ENCODE measurements at places on chromosomes 11 and 22.

DNA sequence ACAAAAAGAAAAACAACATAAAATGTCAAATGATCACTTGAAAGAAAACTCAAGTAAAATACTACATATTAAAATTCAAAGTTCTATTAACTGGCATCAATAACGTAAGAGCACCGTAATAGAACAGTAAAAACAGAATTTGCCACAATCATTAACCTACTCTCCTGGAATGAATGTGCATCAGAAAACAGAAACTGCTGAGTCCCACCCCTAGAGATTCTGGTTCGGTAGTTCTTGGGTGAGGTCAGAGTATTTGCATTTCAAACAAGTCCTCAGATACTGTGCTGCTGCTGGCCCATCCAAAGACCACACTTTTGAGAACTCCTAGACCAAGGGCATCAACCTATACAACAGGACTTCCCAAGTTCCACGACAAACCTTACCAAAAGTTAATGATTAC, 23.5 kb downstream of the PITPNB start:
- no peaks in the 10 kb centered on the region for H3K27me3 ChIP-seq
- no peak overlapping the region for H3K27ac ChIP-seq
- DNase-seq = no peak

DNA sequence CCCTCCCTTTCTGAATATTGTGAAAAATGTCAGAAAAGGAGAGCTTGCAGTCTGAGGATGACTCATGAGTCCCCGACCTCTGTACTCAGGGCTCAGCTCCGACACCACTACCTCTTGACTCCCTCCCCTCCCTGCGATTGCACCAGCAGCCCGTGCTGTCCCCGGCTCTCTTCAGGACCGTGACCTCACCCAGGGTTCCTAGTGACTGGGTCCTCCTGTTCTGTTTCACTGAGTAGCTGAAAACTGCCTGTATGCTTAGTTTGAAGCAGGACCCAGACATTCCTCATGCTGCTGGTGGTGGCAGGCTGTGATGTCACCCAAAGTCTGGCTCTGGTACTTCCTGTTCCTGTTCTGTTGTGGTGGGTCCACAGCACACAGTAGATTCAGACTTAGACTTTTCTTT, 11.7 kb downstream of the PHRF1 start:
- peak; percentile 65 for DNase-seq
- peak overlapping the region; percentile 92 for H3K27ac ChIP-seq
- H3K4me1 ChIP-seq = peaks cover 26% of the 10 kb centered on the region
- peaks cover 39% of the 10 kb centered on the region for H3K36me3 ChIP-seq
- peak overlapping the region; percentile 61 for H3K4me3 ChIP-seq

DNA sequence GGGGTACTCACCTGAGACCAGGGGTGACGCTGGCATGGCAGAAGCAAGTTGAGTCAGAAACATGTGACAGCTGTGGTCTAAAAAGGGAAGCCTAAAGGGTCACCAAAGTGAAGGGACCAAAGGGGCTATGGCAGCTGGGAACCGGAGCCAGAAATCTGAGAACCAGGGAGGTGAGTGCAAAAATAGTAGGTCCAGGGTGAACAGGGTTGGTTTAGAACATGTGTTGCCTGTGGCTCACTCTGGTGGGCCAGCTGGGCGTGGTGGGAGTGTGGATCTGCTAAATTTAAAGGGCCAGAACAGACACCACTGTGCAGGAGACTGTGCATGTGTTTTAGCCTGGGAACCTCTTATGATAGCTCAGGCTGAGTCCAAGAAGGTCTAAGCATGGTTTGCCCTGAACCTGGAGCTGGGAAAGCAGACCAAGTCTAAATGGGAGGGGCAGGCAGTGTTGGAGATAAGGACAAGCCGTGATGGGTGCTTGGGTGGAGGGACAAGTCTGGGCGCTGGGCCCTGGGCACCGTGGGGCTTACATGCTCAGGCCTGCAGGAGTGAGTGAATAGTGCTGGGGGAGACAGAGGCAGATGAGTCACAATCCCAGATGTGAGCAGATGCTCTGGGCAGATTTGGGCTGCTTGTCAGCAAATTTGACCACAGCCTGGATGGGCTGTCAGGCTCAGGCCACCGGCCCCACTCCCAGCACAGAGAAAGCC, 41.4 kb upstream of the ZBED5 start:
- H3K27me3 ChIP-seq = peaks cover 2% of the 10 kb centered on the region
- H3K27ac ChIP-seq = peak overlapping the region; percentile 79
- peak; percentile 19 for DNase-seq

- no peaks in the 10 kb centered on the region for H3K27me3 ChIP-seq
- no peaks in the 10 kb centered on the region for H3K36me3 ChIP-seq
- no peak overlapping the region for H3K27ac ChIP-seq
Measured at GRCh38 chr11:27129686-27130085, 89.1 kb downstream of the BBOX1 start.

- peaks cover 11% of the 10 kb centered on the region for H3K36me3 ChIP-seq
- no peaks in the 10 kb centered on the region for H3K27me3 ChIP-seq
- peaks cover 40% of the 10 kb centered on the region for H3K4me1 ChIP-seq
- H3K27ac ChIP-seq = peak overlapping the region; percentile 94
- H3K4me3 ChIP-seq = peak overlapping the region; percentile 82
- DNase-seq = no peak
Measured at GRCh38 chr22:41544671-41545476, 604 bp upstream of the POLR3H start.

GRCh38 chr11:86091566-86091965, 22.7 kb upstream of the PICALM start:
- H3K4me3 ChIP-seq = no peak overlapping the region
- no peaks in the 10 kb centered on the region for H3K36me3 ChIP-seq
- H3K27ac ChIP-seq = no peak overlapping the region
- DNase-seq = no peak
- H3K4me1 ChIP-seq = no peaks in the 10 kb centered on the region
- peaks cover 2% of the 10 kb centered on the region for H3K27me3 ChIP-seq

GRCh38 chr11:40716344-40717130, 742.9 kb downstream of the LRRC4C start:
- H3K4me1 ChIP-seq = no peaks in the 10 kb centered on the region
- H3K4me3 ChIP-seq = no peak overlapping the region
- H3K27ac ChIP-seq = no peak overlapping the region

DNA sequence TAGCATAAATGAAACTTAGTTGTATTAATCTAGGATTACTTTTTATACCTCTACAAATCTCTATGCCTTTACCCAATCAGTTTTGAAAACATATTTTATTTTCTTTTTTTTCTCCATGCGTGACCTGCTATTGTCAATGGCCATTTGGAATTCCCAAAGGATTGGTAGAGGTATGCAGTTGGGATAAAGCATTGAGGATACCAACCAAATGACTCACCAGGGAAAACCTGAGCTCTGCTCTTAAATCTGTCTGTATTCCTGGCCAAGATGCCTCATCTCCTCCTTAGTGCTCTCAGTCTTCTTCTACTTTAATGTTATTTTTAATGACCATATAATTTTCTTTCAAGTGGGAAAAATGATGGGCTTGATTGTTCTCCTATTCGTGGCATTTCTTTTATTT, 61.9 kb downstream of the EHF start:
- peaks cover 8% of the 10 kb centered on the region for H3K27me3 ChIP-seq
- H3K27ac ChIP-seq = no peak overlapping the region
- no peaks in the 10 kb centered on the region for H3K36me3 ChIP-seq
- H3K4me3 ChIP-seq = no peak overlapping the region

GRCh38 chr11:62988276-62988675, 3.5 kb upstream of the SLC22A6 start:
- no peaks in the 10 kb centered on the region for H3K4me1 ChIP-seq
- no peak overlapping the region for H3K27ac ChIP-seq
- H3K36me3 ChIP-seq = no peaks in the 10 kb centered on the region
- H3K27me3 ChIP-seq = peaks cover 9% of the 10 kb centered on the region
- no peak overlapping the region for H3K4me3 ChIP-seq
- DNase-seq = no peak

- no peak overlapping the region for H3K27ac ChIP-seq
- H3K27me3 ChIP-seq = no peaks in the 10 kb centered on the region
- DNase-seq = no peak
- H3K4me1 ChIP-seq = no peaks in the 10 kb centered on the region
- no peak overlapping the region for H3K4me3 ChIP-seq
Measured at GRCh38 chr11:47111318-47111804, 65.3 kb downstream of the ARFGAP2 start.

DNA sequence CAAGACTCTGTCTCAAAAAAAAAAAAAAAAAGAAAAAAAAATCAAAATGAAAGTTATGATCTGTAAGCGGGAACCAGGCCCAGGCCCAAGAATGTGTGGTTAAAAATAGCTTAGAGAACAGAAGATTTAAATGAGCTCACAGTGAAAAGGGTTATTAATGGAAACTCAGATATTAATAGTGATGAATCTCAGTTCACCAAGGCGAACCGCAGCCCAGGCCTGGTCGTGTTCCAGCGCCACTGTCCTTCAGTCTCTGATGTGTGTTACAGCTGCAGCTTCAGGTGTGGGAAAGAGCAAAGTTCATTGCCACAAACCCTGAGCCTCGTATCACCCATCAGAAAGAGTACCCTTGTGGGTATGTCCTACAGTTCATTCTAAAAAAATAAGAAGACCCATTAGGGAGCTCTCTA, 107.1 kb downstream of the GAB2 start:
- no peaks in the 10 kb centered on the region for H3K36me3 ChIP-seq
- peaks cover 13% of the 10 kb centered on the region for H3K4me1 ChIP-seq
- no peak for DNase-seq
- H3K27ac ChIP-seq = no peak overlapping the region
- no peaks in the 10 kb centered on the region for H3K27me3 ChIP-seq
- H3K4me3 ChIP-seq = no peak overlapping the region

GRCh38 chr22:29050457-29050856, 11.2 kb downstream of the C22orf31 start:
- H3K27me3 ChIP-seq = peaks cover 3% of the 10 kb centered on the region
- H3K27ac ChIP-seq = no peak overlapping the region
- no peak overlapping the region for H3K4me3 ChIP-seq
- no peaks in the 10 kb centered on the region for H3K4me1 ChIP-seq
- H3K36me3 ChIP-seq = no peaks in the 10 kb centered on the region
- DNase-seq = no peak

DNA sequence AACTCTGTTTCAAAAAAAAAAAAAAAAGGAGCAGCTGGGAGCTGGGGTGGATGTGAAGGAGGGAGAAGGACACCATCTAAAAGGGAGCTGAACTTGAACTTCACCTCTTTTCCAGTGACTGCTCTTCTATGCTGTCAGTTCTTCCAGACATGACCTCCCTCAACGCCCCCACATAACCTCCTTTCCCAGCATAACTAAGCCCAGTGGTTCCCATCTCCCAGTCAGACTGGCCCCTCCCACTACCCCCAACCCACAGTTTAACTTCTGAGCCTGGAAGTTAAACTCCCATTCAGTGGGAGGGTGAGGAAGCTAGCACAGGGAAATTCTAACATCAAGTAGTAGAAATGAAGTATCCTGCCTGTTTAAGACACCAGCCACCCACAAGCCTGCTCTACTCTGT, 1.8 kb downstream of the ARHGAP1 start:
- H3K27ac ChIP-seq = peak overlapping the region; percentile 46
- H3K27me3 ChIP-seq = no peaks in the 10 kb centered on the region
- no peak for DNase-seq
- H3K36me3 ChIP-seq = peaks cover 21% of the 10 kb centered on the region
- H3K4me1 ChIP-seq = peaks cover 60% of the 10 kb centered on the region

- no peak for DNase-seq
- peaks cover 10% of the 10 kb centered on the region for H3K27me3 ChIP-seq
- H3K27ac ChIP-seq = no peak overlapping the region
- peaks cover 12% of the 10 kb centered on the region for H3K4me1 ChIP-seq
- no peak overlapping the region for H3K4me3 ChIP-seq
Measured at GRCh38 chr11:75148436-75148983, 2.4 kb upstream of the SLCO2B1 start.

DNA sequence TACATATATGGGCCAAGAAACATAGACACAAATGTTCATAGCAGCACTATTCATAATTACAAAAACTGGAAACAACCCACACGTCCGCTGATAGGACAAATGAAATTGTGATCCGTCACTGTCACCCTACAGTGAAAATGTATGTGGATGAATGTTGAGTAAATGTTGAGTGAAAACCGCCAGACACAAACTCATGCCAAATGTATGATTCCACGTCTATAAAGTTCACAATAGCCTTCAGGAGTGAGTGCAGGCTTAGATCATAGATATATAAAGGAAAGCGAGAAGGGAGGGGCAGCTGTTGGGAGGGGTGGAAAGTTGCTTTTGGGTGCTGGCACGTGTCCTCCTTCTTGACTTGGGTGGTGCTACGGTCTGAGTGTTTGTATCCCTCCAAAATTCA, 33.6 kb downstream of the DBX1 start:
- peaks cover 4% of the 10 kb centered on the region for H3K27me3 ChIP-seq
- no peaks in the 10 kb centered on the region for H3K36me3 ChIP-seq
- DNase-seq = no peak
- H3K4me1 ChIP-seq = peaks cover 3% of the 10 kb centered on the region
- H3K4me3 ChIP-seq = no peak overlapping the region
- no peak overlapping the region for H3K27ac ChIP-seq

DNA sequence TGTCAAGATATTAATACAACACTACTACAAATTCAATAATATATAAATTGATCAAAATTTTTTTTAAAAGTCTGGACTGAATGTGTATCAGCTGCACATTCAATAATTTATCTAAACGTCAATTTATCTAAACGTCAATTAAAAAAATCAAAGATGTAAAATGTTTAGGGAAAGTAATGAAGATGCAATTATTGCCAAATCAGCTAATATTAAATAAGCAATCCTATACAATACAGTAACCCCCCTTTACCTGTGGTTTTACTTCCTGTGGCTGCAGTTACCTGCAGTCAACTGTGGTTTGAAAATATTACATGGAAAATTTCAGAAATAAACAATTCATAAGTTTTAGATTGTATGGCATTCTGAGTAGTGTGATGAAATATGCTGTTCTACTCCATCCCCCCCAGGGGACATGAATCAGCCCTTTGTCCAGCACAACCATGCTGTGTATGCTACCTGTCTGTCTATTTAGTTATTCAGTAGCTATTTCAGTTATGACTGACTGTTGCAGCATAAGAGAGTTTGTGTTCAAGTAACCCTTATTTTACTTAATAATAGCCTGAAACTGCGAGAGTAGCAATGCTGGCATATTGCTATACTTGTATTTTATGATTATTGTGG, 72.2 kb downstream of the CWF19L2 start:
- no peak overlapping the region for H3K27ac ChIP-seq
- DNase-seq = no peak
- no peaks in the 10 kb centered on the region for H3K27me3 ChIP-seq
- H3K4me1 ChIP-seq = peaks cover 10% of the 10 kb centered on the region
